Activated CD4-positive, alpha-beta T cell treated with anti-CD3 and anti-CD28 coated beads, Interleukin-2, amount 10 ng/mL, durations not matched to agents 7 days and 5 days (primary cell): ENCODE measurements at places on chromosomes 12 and 14. TPM values are rescaled to one million over a fixed set of nuclear protein-coding genes. Genes with fewer than 3 reads are reported as not detected.

DNA sequence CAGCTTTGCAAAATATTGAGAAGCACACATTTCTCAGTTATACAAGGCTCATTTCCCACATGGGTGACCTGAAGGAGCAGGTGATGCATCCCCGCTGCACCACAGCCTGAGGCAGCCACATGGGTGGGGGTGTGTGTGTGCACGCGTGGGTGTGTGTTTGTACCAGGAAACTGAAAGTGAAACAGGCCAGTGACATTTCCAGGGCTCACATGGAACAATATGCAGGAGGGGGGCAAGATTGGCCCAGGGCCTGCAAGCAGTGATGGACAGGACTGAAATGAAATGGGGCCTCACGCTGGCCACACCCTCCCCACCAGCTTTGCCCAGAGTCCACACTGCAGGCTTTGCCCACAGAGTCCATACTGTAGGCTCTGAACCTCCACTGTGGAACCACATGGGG, 154.2 kb upstream of the PARP11 start:
- H3K27me3 ChIP-seq: no peaks in the 10 kb centered on the region
- peaks cover 43% of the 10 kb centered on the region for H3K4me1 ChIP-seq
- H3K27ac ChIP-seq: peak overlapping the region; percentile 83
- peak overlapping the region; percentile 57 for H3K4me3 ChIP-seq
- H3K36me3 ChIP-seq: no peaks in the 10 kb centered on the region

GRCh38 chr14:104195878-104196277, 57.5 kb downstream of the KIF26A start:
- no peaks in the 10 kb centered on the region for H3K36me3 ChIP-seq
- no peak overlapping the region for H3K4me3 ChIP-seq
- H3K27me3 ChIP-seq: no peaks in the 10 kb centered on the region
- no peak overlapping the region for H3K27ac ChIP-seq
- peaks cover 2% of the 10 kb centered on the region for H3K4me1 ChIP-seq

- H3K4me1 ChIP-seq: peaks cover 14% of the 10 kb centered on the region
- no peak for DNase-seq
- H3K36me3 ChIP-seq: peaks cover 14% of the 10 kb centered on the region
- no peak overlapping the region for H3K27ac ChIP-seq
- no peak overlapping the region for H3K4me3 ChIP-seq
Observed at GRCh38 chr12:749751-750270, 2.6 kb upstream of the WNK1 start.

- no peaks in the 10 kb centered on the region for H3K4me1 ChIP-seq
- no peak overlapping the region for H3K27ac ChIP-seq
- H3K36me3 ChIP-seq: peaks cover 14% of the 10 kb centered on the region
- no peak overlapping the region for H3K4me3 ChIP-seq
- no peak for DNase-seq
Observed at GRCh38 chr12:125028106-125028505, 34.7 kb downstream of the BRI3BP start.

DNA sequence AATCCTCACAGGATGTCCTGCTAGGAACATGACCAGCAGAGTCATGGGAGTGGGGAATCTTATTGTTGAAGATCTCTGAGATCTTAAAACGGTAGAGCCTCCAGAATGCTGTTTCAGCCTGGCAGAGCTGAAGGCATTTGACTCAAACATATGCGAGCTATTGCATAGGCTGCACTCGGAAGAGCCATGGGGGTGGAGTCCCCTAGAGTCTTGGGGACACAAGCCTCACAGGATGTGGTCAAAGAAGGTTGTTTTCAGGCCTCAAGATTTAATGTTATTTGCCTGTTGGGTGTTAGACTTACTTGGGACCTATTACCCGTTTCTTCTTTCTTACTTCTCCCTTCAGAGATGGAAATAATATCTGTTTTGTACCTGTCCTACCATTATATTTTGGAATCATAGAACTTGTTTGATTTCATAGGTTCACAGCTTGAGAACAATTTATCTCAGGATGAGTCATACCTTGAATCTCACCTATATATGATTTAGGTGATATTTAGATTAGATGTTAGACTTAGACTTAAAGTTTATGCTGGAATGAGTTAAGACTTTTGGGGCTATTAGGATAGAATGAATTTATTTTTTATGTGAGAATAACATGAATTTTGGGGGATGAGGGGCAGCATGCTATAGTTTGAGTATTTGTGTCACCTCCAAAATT, 172.2 kb upstream of the ATP2B1 start:
- peaks cover 35% of the 10 kb centered on the region for H3K4me1 ChIP-seq
- H3K27me3 ChIP-seq: no peaks in the 10 kb centered on the region
- peak overlapping the region; percentile 18 for H3K4me3 ChIP-seq
- peak; percentile 70 for DNase-seq
- peaks cover 19% of the 10 kb centered on the region for H3K36me3 ChIP-seq

- no peaks in the 10 kb centered on the region for H3K4me1 ChIP-seq
- H3K4me3 ChIP-seq: no peak overlapping the region
- no peaks in the 10 kb centered on the region for H3K27me3 ChIP-seq
- no peak for DNase-seq
Observed at GRCh38 chr12:97557116-97557515, 94.5 kb downstream of the RMST start.

AP5M1 gene
- total RNA-seq: 47.9 TPM

- no peaks in the 10 kb centered on the region for H3K4me1 ChIP-seq
- H3K4me3 ChIP-seq: no peak overlapping the region
- DNase-seq: no peak
- no peaks in the 10 kb centered on the region for H3K36me3 ChIP-seq
- H3K27ac ChIP-seq: no peak overlapping the region
Observed at GRCh38 chr12:131818821-131819585, 9.2 kb upstream of the MMP17 start.

GRCh38 chr12:121112496-121112895, 20.2 kb upstream of the P2RX7 start:
- H3K27me3 ChIP-seq: peaks cover 2% of the 10 kb centered on the region
- no peaks in the 10 kb centered on the region for H3K36me3 ChIP-seq
- peaks cover 8% of the 10 kb centered on the region for H3K4me1 ChIP-seq
- H3K4me3 ChIP-seq: no peak overlapping the region

- H3K4me1 ChIP-seq: no peaks in the 10 kb centered on the region
Observed at GRCh38 chr12:80714846-80715245, 1.9 kb upstream of the MYF5 start.

LGR5 gene
- not detected for total RNA-seq

GRCh38 chr14:72892103-72892878, 1.6 kb downstream of the DPF3 start:
- peaks cover 25% of the 10 kb centered on the region for H3K4me1 ChIP-seq
- peak; percentile 50 for DNase-seq
- peak overlapping the region; percentile 85 for H3K27ac ChIP-seq
- peaks cover 75% of the 10 kb centered on the region for H3K27me3 ChIP-seq

GPR137C gene
- 0.60 TPM for total RNA-seq

- no peak for DNase-seq
- H3K4me3 ChIP-seq: no peak overlapping the region
- H3K4me1 ChIP-seq: no peaks in the 10 kb centered on the region
- H3K27me3 ChIP-seq: peaks cover 22% of the 10 kb centered on the region
- no peak overlapping the region for H3K27ac ChIP-seq
- no peaks in the 10 kb centered on the region for H3K36me3 ChIP-seq
Observed at GRCh38 chr14:51507906-51508511, 143.7 kb upstream of the FRMD6 start.

- no peaks in the 10 kb centered on the region for H3K4me1 ChIP-seq
- peaks cover 2% of the 10 kb centered on the region for H3K27me3 ChIP-seq
- DNase-seq: no peak
- H3K27ac ChIP-seq: no peak overlapping the region
Observed at GRCh38 chr12:105067511-105068031, 16.7 kb downstream of the ALDH1L2 start.

GRCh38 chr14:67768219-67768618, 48.2 kb downstream of the ZFYVE26 start:
- H3K4me3 ChIP-seq: no peak overlapping the region
- H3K36me3 ChIP-seq: peaks cover 31% of the 10 kb centered on the region
- DNase-seq: no peak
- no peak overlapping the region for H3K27ac ChIP-seq
- no peaks in the 10 kb centered on the region for H3K27me3 ChIP-seq
- no peaks in the 10 kb centered on the region for H3K4me1 ChIP-seq

CPNE6 gene
- total RNA-seq: not detected

DNA sequence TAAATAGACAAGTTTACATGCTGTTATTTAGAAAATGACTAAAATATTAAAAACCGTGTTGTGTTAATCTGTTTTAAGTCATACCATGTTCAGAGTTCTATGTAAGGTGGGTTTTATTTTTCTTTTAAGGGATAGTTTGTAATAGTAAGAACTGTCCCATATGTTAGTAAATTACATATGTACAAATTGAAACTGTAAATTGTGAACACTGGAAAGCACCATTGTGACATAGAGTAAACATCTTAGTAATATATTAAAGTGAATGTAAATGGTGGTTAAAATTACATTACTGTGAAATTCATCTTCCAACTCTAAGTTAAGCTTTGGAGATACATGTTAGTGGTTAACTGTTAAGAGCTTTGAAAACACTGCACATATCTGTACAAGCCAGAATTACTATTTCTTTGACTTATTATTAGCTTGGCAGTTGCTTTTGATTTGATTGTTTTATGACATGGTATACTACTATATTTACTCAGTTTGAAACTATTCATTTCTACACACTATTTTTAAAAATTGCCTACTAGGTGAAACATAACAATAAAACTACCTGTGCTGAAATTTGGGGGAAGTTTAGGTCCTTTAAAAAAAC, 27.4 kb upstream of the DIP2B start:
- H3K36me3 ChIP-seq: peaks cover 34% of the 10 kb centered on the region
- no peaks in the 10 kb centered on the region for H3K27me3 ChIP-seq
- H3K4me3 ChIP-seq: no peak overlapping the region
- no peaks in the 10 kb centered on the region for H3K4me1 ChIP-seq
